ENCODE measurements at places on chromosomes 16 and 17.

GRCh38 chr16:86514481-86515376 lies 4.4 kb downstream of the FOXF1 start:
- DNase-seq = no peak

GRCh38 chr17:27579897-27580321 lies 51.1 kb upstream of the LGALS9 start:
- DNase-seq = no peak

DNA sequence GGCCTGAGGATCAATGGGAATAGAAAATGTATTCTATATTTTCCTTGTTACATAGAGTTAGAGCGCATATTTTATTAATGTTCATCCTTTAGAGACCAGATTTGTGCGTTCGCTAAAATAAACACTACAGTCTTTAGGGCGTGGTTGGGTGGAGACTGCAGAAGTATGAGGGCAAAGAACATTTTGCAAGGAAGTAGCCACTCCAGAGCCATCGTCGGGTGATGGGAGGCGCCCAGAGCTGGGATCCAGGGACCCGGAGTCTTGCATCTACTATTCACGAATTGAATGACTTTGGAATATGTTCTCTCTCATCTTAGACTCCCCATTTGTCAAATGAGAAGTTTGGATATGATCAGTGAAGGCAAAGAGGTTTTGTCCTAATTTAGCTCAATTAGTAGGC lies 154.2 kb upstream of the IRX6 start:
- no peak for DNase-seq

- no peak for DNase-seq
These were observed 1.5 kb upstream of the KRT16 start for GRCh38 chr17:41614098-41614497.
